ENCODE measurements at places on chromosomes 13 and 19.

DNA sequence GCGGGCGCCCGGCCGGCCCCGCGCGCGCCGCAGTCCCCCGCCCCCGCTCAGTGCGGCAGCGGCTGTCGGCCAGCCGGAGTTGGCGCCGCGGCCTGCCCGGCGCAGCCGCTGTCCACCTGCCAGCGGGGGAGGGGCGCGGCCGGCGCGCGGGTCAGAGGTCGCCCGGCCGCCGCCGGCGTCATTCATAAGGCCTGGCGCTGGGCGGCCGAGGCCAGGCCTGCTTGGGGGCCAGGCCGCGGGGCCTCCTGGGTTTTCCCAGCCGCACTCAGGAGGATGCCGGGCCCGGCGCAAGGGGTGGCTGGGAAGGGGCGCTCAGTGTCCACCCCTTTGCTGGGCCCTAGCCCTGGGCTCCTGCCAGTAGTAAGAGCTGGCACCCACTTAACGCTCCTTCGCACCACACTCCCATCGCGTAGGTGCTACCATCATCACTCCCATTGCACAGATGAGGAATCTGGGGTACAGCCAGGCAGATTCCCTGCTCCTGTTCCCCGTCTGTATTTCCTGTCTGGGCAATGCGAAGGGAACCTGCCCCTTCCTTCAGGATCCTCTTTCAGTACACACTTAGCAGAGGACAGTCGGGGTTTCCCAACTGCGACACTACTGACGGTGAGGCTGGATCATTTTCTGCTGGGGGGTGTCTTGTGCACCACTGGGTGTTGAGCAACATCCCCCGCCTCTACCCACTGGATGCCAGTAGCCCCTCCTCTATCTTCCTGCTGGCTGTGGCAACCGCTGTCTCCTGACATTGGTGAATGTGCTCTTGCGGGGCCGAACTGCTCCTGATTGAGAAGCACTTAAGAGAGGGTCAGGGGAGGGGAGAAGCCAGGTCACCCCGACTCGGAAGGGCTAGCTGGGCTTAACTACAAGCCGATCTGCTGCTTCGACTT lies 846 bp upstream of the PRKACA start:
- DNase-seq, result no peak

- DNase-seq, result no peak
Measured at GRCh38 chr13:107817647-107818287, 397.6 kb downstream of the LIG4 start.

DNA sequence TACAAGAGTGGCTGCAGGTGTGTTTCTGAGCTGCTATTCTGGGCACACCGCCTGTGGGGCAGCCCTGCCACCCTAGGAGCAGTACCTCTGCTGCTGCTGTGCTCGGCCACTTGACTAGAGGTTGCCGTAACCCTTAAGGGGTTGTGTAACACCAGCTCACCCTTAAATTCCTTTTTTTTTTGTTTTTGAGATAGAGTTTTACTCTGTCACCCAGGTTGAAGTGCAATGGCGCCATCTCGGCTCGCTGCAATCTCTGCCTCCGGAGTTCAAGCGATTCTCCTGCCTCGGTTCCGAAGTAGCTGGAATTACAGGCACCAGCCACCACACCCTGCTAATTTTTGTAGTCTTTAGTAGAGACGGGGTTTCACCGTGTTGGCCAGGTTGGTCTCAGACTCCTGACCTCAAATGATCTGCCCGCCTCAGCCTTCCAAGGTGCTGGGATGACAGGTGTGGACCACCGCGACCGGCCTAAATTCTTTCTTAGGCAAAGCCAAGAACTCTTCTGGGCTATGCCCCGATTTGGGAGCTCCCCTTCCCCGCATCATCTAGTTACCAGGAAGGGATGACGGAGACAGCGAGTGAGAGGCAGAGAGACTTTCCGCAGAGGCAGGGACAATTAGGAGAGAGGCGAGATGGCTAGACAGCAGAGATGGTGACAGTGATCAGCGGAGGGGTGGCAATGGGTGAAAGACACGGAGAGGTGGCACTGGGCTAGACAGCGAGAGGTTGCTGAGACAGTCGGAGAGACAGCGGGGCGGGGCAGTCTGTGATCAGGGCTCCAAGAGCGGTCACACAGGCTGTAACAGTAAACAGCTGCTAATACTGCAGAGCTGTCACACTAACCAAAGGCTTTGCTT lies 4.4 kb upstream of the LILRA5 start:
- DNase-seq, result no peak

DNA sequence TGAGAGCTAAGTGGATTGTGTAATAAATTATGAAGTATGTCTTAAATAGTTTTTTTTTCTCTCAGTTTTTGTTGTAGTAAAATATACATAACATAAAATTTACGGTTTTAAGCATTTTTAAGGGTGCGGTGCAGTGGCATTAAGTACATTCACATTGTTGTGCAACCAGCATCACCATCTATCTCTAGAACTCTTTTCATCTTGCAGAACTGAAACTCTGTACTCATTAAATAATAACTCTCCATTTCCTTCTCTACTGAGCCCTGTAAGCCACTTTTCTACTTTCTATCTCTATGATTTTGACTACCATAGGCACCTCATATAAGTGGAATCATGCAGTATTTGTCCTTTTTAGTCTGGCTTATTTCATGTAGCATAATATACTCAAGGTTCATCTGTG lies 87.1 kb downstream of the GJA3 start:
- DNase-seq, result no peak

DNA sequence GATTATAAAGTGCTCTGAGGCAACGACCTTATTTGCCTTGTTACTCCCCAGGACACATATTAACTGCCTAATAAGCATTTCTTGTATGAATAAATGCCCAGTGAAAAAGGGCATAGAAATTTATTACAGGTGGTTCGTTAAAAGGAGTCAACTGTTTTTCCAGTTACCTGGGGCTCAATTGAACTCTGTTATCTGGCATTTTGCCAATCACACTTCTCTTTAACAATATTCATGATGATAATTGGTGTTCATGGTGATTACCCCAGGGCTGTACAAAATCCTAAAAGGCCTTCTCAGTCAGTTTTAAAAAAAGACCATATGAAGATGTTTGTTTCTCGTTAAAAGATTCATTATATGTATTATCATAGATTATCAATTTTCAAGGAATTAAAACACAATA lies 57.1 kb downstream of the KL start:
- DNase-seq, result no peak

DNA sequence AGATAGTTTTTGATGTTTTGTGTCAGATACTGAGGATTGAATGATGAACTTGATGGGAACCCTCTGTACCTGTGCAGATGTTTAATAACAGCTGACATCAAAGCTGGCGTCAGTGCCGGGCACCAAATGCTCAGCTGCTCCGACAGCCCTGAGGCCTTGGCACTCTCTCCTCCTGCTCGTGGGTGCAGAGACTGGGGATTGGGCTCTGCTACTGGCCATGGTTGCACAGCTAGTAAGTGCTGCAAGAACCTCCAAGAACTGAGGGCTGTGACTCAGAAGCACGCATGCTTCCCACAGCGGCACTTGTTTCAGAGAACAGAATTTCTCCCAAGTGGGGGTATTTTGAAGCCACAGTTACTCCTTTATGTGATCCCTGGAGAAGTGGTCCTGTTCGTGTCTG lies 5.9 kb downstream of the LAMP1 start:
- DNase-seq, result no peak

DNA sequence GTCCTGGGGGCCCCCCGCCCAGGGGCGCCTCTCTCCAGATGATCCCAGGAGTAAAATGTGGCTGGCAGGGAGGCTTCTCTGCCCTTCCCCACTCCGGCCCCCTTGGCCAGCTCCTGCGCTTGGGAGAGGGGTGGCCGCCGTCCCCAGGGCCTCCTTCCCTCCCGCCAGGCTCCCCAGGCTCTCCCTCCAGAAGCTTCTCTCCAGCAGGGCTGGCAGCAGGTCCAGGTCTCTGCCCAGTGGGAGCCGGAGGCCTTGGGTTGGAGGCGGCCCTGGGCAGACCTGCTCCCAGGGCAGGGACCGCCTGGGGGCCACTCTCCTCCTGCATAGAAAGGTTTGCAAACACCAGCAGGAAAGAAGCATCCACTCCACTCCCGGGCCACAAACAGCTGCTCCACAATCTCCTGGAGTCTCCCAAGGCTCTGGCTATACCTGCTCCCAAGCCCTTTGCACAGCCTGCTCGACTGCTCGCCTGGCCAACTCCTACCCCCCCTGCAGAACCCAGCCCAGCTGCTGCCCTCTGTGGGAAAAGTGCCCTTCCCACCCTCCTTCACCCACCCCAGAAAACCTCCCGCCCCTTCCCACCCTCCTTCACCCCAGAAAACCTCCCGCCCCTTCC lies 26.0 kb downstream of the SBNO2 start:
- DNase-seq, result no peak

GRCh38 chr19:41442473-41443355 lies at the start of gene ERICH4:
TSS of gene ERICH4 (plus strand) at chr19:41443156. CDS start at chr19:41443170, 14 bp downstream.
- DNase-seq, result no peak

DNA sequence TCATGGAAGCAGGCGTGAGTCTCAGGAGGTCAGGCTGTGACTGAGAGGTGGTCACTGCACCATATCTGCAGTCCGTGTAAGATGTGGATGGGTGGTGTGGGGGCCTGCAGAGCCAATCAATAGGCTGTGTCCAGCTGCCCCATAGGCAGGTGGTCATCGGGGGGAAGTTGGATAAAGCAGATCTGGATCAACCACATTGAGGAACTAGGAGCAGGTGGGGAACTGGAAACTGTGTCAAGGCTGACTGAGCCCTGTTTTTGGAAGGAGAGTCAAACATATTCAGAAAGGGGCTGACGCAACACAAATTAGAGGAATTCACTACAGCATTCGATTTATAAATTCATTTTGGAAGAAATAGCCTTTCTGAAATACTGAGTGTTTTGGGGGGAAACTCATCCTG lies 15.0 kb downstream of the CLEC4M start:
- DNase-seq, result no peak

DNA sequence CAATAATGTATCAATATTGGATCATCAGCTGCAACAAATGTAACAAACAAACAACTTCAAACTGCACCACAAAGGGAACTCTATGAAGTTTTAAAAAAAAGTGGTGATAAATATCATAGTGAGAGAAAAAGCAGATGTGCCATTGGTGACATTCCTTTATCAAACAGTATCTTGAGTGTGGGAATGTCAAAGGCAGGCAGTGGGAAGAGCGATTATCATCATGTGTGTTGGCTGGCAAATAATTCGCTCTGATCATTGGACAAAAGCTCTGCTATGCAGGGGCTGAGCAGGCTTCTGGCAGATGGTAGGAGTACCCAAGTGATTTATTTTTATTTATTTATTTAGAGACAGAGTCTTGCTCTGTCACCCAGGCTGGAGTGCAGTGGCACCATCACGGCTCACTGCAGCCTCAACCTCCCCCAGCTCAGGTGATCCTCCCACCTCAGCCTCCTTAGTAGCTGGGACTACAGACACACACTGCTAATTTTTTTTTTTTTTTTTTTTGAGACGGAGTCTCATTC lies 55.9 kb upstream of the RANBP3 start:
- no peak for DNase-seq

GRCh38 chr13:114065926-114066774 lies 66.3 kb downstream of the RASA3 start:
- DNase-seq, result no peak

GRCh38 chr19:15508035-15508710 lies at the start of gene CYP4F22:
TSS of gene CYP4F22 (plus strand) at chr19:15508525. CDS start at chr19:15525337, 16,812 bp downstream.
- no peak for DNase-seq

- DNase-seq, result no peak
Measured at GRCh38 chr19:16338470-16339360, 14.1 kb downstream of the KLF2 start.
